ENCODE measurements at places on chromosomes 2 and 18.

DNA sequence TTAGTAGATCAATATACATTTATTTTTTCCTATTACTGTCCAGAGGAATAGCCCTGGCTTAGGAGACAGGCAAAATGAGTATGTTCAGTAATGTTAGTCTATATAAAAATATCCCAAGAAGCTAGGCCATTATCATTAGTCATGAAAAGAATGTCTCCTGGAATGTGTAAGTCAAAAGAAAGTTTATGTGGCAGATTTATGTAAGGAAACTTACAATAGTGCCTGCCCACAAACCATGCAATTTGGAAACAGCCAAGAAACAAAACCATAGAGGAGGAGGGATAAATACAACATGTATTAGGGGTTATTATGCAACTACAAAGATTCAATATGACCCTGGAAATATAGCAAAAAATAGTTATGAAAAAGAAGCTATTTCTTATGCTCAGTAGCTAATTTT lies 96.3 kb downstream of the NOL4 start:
- no peak for DNase-seq

- peak; percentile 22 for DNase-seq
These were observed 167.2 kb downstream of the TRIB2 start for GRCh38 chr2:12883906-12884305.

GRCh38 chr18:76149734-76150133 lies 345.3 kb downstream of the ZNF516 start:
- no peak for DNase-seq

GRCh38 chr2:144115739-144116291 lies 404.1 kb downstream of the ZEB2 start:
- DNase-seq, result peak; percentile 54

- no peak for DNase-seq
These were observed 554.3 kb downstream of the ZEB2 start for GRCh38 chr2:143965493-143966164.

GRCh38 chr2:132477962-132478361 lies 61.4 kb downstream of the GPR39 start:
- DNase-seq, result peak; percentile 88

- DNase-seq, result peak; percentile 8
These were observed 15.5 kb upstream of the CPS1 start for GRCh38 chr2:210540900-210541289.

DNA sequence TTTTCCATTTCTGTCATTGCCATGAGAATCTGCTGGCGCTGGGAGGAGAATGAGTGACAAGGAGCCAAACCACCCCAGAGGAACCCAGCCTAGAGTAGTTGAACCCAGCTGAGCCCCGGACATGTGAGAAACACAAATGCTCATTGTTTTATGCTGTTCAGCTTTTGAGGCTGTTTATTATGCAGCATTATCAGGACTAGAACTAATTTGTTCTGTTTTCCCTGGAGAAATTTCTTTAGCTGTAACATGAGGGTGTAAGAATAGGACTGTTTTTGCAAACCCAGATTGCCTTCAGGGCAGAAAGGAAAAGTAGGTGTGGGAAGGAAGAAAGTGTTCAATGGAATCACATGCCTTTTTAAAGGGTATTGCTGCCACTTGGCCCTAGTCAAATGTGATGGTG lies 28.5 kb upstream of the DOCK10 start:
- DNase-seq, result no peak

- DNase-seq, result peak; percentile 75
These were observed 269.3 kb upstream of the NCKAP5 start for GRCh38 chr2:133837441-133838094.

DNA sequence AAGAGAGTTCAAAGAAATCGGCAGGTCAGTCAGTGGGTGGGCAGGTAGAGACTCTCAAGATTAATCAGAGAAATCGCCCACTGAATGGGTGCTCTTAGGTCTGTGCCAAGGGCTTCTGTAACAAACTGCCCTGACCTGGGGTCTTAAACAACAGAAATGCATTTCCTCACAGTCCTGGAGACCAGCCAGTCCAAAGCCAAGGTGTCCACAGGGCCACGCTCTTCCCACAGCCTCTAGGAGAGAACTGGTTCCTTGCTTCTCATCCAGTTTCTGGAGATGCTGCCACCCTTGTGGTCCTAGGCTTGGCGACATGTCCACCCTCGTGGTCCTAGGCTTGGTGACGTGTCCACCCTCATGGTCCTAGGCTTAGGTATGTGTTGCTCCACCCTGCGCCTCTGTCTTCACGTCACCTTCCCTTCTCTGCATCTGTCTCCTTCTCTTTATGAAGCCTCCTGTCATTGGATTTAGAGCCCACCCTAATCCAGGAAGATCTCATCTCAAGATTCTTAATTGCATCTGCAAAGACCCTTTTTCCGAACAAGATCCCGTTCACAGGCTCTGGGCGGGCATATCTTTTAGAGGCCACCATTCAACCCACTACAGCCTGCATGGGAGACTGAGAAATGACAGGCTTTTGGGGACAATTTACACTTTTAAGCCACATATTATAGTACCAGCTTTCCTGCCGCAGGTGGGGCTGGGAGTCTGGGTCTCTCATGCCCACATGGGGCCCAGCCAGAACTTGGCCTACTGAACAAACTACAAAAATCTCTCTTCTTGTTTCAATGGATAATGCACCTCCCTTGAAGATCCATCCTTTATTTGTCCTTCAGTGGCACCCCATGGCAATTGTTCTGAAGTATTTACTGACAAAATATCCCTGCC lies 161.3 kb downstream of the ASB1 start:
- no peak for DNase-seq

DNA sequence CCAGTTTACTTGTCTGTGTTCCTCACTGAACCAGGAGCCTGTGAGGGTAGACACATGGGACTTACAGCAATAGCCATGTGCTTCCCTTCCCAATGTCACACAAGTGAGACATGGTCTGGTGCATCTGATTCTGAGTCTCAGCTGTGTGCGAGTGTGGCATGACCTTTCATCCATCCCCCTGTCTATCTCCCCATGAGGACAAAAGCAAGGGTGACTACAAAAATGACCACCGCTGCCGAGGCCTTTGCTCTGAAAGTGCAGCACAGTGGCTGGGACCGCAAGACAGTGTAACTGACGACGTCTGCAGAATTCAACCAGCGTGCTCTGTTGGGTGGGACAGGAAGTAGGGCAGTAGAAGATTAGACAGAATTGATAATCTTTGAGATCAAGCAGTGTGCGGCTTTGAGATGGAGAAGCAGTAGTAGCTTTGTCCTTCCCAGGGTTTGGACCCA lies 50.5 kb downstream of the RAB31 start:
- DNase-seq, result no peak

GRCh38 chr2:4791488-4791887 lies 900.7 kb upstream of the SOX11 start:
- DNase-seq, result no peak

GRCh38 chr2:36403675-36404230 lies 48.2 kb downstream of the CRIM1 start:
- peak; percentile 64 for DNase-seq

DNA sequence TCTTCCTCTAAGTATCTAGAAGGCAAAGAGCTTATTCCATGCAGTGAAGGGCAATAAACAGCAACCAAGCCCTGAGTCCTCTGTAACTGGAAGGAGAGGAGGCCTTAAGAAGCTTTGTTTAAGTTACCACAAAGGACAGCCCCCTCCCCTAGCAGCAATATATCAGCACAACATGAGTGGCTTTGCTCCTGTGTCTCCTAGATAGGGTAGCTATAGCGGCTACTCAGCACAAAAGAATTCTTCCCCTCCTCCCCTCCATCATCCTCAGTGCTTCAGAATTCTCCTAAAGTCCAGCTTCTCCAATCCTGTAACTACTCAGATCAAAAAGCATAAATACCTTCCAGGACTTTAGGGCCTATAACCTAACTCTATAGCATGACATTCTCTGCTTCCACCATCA lies 16.5 kb downstream of the SUMO1 start:
- DNase-seq, result no peak

DNA sequence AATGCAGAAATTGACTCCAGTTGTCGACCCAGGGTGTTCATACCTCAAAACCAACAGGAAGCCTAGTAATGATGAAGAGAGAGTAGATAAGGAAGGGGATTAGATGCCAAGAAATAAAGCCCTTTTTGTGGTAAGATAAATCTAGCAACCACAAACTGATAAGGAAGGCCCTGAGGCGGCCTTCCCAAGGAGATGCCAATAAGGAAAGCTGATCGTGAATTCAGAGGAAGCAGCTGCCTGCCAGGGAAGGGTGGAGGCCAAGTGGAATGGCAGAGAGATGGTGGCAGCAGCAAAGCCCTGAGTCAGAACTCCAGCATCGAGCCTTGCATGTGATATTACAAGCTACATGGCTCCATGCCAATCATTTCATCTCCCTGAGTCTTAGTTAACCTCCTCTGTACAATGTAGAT lies 126.3 kb downstream of the IRS1 start:
- peak; percentile 91 for DNase-seq

DNA sequence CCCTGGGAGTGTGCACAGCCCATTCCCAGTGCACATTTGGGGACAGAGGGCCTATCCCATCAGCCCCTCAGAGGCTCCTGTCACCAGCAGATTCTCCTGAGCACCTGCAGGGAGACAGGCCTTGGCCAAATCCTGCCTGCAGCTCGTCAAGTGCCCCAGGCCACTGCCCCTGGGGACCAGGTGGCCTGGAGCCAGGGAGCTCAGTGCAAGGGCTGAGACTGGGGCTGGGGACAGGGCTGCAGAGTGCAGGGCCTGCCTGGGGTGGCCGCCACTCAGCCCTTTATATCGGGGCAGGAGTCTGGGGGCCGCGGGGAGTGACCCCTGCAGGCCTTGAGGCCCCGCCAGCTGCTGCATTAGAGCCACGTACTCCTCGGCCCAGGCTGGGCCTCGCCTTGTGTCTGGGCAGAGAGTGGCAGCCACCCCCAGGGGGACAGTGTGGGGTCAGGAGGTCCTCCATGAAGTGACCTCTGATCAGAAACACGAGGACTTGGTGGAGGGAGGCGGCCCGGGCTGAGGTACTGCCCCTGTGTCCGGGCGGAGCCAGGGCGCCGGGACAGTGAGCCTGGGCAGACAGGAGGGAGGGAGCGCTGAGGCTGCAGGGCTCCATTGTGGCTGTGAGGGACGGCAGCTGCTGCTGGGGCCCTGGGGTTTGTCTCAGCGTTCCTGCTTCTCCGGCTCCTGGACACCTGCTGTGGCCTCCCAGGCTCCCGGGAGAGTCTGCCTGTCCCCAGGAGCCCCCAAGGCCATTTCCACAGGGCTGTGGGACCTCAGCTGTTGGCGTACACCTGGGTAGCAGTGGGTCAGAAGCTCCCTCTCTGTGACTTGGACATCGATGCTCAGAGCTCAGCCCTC lies 24.2 kb downstream of the GPC1 start:
- DNase-seq, result no peak

DNA sequence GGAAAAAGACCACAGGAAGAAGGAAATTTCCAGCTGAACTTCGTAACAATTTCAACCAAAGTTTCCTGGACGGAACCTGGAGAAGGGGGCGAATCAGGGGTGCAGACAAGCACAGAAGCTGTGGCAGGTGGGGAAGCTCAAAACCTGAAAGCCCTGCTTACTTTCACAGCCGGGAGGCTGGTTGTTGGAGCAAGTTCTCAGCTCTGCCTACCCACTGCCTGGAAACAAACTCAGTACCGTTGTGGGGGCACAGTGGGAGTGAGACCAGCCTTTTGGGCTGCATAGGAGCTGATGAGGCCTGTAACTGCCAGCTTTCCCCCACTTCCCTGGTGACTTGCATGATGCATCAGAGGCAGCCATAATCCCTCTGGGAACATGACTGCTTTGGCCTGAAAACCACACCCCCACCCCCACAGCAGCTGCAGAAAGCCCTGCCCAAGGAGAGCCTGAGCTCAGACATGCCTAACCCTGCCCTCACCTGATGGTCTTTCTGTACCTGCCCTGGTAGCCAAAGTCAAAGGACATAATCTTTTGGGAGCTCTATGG lies 207.0 kb upstream of the VWC2L start:
- peak; percentile 70 for DNase-seq

GRCh38 chr18:57428221-57429150 lies 6.7 kb upstream of the ONECUT2 start:
- no peak for DNase-seq

DNA sequence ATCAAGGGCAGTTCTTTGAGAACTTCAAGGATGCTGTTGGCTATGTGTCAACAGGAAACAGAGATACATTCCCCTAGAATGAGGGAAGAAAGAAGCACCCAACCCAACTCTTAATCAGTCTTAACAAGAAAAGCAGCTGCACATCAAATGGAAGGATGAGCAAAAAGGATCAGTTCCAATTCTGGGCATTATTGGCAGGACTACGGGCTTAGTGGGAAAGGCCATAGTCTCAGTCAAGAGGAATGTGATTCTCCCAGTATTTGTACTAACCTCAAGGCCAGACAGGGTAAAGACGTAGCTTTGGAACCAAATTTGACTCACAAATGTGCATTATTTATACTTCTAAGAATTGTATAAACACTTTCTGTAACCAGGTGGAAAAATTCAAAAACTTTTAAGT lies 18.2 kb downstream of the BMP10 start:
- peak; percentile 6 for DNase-seq

DNA sequence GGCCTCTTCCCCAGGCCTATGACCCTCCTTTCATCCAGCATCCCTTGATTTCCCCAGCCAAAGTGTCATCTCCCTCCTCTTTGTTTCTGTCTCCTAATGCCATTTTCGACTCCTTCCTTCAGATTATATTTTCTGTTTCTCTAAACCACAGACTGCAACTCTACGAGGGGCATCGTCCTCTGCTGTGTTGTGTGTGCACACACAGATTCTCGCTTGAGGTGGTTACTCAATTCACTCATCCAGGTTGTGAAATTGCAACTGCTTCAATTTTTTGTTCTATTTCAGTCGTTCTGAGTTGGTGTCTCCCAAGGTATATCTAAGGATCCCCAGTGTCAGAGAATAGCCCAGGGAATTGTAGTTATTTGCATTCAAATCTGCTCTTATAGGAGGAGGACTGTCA lies 113.5 kb upstream of the NDUFV2 start:
- no peak for DNase-seq

DNA sequence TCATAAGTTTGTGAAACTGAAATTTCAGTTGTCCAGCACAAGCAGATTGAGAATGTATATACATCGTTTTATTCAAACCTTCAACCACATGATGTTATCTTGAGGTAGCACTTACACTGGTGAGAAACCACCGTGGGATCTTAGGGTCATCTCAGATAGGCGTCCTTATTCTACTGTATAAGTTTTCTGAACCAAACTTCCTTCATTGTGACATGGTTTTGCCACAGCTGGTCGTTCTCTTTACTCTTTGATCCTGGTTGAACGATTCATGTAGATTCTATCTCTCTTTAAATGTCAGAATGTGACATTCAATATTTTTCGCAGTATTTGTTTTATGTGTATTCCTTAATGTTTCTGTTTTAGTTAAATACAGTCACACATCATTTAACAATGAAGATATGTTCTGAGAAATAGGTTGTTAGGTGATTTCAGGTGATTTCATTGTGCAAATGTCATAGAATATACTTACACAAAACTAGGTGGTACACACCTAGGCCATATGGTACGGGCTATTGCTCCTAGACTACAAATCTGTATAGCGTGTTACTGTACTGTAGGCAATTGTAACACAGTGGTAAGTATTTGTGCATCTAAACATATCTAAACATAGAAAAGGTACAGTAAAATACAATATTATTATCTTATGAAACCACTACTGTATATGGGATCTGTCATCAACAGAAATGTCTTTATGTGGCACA lies 17.9 kb upstream of the ARHGAP25 start:
- DNase-seq, result no peak

All from fibroblast of mammary gland (primary cell).